ENCODE measurements at places on chromosomes 2 and 18.

DNA sequence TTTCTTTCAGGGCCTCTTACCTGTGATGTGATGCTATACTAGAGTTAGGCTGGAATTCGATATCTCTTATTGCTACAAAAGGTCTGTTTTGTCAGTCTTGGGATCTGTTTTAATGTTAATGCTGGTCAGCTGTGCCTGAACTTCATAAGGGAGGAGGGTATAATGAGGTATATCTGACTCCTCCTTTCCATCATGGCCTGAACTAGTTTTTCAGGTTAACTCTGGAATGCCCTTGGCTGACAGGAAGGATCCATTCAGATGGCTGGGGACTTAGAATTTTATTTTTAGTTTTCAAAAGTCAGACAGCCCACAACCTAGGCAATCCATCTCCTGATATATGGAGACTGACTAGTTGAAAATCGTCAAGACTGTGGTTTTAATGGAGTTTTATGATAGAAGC lies 35.9 kb upstream of the TBC1D8 start:
- no peak for DNase-seq

DNA sequence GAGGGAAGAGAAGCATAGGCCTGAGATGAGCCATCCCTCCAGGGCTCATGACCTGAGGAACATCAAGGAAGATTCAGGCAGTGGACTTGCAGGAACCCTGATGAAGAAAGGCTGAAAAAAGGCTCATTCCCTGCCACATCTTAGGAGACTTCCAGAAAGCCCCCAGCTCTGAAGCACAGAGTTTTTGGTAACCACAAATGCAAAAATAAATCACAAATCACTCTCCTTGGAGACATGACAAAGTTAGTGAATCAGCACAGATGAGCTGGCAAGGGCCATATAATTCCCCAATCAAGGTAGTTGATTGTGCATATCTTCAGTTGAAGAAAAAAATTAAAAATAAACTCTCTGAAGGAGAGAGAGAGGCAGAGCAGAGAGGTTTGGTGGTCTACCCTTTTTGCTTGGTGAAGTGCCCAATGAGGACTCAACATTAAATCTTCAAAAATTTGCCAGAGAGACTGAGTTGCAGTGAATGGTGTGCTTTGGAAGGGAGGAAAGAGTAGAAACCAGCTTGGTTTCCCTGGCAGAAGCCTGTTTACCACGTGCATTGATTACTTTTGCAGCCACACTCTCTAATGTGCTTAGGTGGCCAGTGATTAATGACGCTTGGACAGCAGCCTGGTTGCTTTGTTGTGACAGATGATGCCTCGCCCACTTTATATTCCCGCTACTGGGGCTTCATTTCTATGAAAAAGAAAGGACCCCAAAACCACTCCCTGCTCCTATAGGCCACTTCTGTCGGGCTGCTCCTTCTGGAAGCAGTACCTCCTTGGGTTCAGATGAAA lies 257.4 kb upstream of the SLC14A2 start:
- DNase-seq = no peak

DNA sequence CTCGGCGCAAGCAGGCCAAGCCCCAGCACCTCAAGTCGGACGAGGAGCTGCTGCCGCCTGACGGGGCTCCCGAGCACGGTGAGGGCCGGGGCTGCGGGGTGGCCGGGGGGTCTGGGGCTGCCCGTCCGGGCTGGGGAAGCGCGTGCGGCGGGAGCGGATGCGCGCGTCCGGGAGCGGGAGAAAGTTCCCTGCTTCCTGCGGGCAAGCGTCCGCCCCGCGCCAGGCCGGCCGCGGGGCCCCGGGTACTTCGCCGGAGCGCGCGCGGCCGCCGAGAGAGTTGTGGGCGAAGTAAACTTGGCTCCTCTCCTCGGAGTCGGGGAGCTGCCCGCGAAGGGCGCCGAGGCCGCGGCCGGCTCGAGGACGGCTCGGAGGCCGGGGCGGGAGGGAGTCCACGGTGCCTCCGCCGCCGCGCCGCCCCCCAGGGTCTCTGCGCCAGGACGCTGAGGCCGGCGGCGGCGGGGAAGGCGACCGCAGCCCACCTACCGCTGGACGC lies 707 bp downstream of the SALL3 start:
- no peak for DNase-seq

DNA sequence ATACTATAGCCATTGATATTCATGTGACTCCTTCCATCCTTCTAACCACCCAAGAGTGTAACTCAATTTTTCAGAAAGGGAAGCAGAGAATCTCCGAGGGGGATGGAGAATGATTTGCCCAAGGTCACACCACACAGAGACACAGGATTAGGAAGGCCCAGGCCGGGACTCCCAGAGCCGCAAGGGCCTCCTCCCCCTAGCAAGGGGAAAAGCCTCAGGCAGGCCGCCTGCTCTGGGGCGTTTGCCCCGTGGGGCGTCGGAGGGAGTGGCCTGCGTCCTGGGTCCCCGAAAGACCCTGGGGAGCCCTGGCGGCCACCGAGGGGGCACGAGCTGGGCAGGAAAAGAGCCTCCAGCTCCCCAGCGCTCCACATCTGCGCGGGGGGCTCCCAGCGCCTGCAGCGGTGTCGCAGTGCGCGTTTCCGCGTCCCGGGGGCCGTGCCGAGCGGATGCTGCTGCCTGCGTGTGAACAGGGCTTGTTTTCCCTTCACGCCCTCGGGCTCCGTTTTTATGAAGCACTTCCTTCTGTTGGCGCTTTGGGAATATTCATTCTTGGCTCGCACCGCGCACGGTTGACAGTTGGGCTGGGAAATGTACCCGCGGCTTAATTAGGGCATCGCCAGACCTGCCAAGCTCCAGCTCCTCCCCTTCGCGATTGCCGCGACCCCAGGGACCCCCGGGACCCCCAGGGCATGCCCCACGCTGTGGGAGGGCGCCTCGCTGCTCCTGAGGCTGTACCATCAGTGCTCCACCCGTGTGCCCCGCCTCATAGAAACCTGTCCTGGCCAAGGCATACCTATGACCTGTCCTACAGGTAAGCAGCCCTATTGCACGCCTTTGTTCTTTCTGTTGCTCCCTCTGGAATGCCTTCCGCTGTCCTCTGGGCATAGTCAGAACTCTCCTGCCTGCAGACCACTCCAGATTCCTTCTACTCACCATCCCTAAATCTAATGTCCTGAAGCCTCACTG lies 158.9 kb upstream of the GLI2 start:
- no peak for DNase-seq

GRCh38 chr18:33914399-33914798 lies 310.3 kb downstream of the NOL4 start:
- no peak for DNase-seq

GRCh38 chr2:64177315-64177714 lies 33.1 kb upstream of the PELI1 start:
- no peak for DNase-seq

DNA sequence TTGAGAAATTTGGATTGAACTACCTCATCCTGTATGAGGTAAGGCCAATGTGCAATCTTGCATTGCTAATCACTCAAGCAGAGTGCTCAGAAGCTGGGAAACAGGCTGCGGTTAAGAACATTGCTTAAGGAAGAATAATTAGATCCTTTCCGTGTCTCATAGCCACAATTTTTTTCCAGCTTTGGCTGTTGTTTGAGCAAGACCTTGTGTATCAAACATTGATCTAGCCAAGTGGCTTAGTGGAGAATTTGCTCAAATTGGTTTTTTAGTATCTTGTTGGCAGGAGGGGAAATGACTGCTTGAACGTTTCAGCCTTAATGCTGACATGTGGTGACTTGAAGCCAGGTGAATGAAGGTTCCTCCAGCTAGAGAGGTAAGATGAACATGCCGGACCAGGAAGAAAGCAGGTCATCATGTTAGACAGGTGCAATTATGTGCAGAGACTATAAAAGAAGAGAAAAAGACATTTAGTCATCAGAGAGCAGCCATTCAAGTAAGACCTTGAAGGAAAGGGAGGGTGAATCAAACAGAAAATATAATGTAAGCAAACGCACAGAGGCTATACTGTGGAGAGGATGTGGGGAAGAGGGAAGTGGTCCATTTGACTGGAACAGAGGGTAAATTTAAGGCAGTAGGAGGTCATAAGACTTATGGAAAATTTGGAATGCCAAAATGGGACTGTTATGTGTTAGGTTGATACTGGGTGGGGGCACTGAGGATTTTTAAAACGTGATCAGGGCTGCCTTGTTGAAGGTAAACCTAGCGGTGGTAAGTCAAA lies 98.9 kb upstream of the CYP1B1 start:
- no peak for DNase-seq

- no peak for DNase-seq
Measured at GRCh38 chr2:71786291-71787107, 333.1 kb downstream of the DYSF start.

GRCh38 chr2:75241696-75242095 lies 42.4 kb upstream of the TACR1 start:
- DNase-seq = no peak

DNA sequence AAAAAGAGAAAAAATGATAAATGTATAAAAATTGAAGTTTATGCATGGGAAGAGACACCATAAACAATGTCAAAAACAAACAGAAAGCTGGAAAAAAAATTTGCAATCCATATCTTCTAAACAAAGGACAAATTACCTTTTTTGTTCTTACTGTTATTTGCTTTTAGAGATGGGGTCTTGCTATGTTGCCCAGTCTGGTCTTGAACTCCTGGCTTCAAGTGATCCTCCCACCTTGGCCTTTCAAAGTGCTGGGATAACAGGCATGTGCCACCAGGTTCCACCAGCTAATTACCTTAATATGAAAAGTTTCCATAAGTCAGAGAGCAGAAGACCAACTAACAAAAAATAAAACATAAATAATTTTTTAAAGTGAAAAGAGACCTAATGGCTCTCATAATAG lies 90.0 kb upstream of the SIX3 start:
- no peak for DNase-seq

DNA sequence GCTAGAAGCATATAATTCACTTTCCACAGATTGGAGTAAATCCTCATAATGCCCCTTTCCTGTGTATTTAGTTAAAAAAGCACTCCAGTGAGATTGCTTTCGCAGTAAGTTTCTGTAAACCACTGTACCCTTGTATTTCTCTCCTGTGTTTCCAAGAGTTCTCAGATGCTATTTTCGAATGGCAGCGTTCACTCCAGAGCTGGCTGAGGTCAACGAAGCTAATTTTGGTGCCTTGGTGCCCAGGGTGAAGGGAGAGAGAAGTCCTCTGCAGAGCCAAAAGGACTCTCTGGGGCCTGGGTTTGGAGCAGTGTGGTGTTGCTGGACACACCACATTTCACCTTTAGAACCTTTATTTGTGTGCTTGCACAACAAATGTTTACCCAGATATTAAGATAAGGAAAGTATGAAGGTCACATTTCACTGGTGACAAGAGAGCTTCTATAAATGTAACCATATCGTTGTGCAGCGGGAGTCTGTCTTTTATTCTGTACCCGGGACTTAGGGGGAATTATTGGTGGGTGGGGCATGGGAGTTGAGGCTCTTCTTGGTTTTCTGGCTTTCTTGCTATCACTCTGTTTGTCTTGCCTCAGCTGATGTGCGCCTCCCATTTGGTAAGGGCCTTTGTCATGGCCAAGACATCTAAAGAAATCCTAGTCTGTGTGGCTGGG lies 9.9 kb downstream of the EPAS1 start:
- DNase-seq = no peak

GRCh38 chr2:151959238-151959637 lies 131.0 kb upstream of the ARL5A start:
- no peak for DNase-seq

DNA sequence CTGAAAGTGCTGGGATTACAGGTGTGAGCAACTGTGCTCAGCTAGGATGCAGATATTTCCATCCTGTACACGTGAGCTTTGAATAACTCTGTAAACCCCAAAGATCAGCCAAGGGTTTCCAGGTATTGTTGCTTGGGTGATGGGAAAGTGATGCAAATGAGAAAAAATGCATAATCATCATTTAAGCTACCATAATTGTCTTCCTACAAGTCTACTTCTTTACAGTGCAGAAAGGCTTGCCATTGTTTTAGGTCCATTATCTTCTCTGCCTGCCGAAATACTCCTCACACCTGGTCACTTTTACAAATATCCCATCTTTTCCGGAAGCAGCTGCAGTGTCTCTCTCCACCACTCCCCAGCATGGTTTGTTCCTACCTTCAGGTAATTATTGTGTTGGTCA lies 259.8 kb upstream of the CCDC68 start:
- DNase-seq = no peak

DNA sequence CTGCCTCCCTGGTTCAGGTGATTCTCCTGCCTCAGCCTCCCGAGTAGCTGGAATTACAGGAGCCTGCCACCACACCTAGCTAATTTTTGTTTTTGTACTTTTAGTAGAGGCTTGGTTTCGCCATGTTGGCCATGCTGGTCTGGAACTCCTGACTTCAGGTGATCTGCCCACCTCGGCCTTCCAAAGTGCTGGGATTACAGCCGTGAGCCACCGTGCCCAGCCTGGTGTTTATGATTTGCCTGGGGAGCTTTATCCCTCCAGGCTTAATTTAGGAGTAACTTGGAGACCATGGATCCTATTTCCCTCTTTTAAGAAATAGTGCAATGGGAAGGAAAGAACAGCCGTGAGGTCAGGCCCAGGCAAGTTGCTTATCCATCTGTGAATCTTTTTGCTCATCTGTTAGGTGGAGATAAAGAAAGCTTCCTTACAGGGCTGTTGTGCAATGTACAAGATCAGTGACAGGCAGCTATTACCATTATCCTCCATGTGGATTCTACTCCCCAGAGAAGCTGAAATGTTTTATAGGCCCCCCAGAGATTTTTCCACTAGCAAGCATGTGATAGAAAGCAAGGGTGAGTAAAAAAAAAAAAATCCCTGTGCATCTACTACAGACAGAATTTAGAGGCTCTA lies 104.9 kb upstream of the MGAT5 start:
- no peak for DNase-seq

GRCh38 chr2:10339647-10340592 lies 37.2 kb downstream of the HPCAL1 start:
- DNase-seq = peak; percentile 38

DNA sequence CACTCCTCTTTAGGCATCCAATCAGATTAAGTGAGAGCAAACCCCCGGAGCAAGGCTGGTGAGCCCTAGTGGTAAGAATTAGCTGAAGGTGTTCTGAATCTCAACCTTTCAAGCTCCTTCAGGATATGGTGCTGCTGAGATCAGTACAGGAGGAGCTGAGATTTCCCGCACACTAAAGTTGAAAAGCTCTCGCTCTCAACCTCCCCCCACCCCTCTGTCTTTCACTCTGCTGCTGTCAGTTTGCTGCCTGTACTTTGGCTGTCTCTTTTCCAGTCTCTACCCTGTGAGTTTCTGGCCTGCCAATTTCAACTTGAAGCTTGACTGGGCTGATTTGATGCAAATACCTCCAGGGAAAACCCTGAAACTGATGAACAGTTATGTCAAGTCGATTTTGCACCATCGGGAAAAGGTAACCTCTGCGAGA lies 15.7 kb downstream of the ZEB2 start:
- DNase-seq = no peak

GRCh38 chr2:213288913-213289700 lies 4.8 kb downstream of the SPAG16 start:
- DNase-seq = no peak

DNA sequence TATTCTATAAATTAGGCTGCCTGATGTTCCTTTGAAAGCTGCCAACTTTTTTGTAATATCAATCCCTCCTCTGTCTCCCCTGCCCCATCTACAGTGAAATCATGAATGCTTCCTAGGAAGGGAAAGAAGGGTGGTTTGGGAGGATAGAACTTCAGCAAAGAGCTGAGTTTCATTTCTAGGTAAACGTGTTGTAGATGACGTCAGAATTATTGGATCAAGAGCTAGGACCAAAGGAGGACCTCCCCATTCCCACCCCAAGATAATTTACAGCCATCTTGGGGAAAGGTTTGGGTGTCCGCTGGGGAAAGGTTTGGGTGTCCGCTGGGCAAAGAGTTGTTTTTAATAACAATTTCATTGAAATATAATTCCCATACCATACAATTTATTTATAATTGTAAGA lies 11.2 kb upstream of the ANKRD53 start:
- DNase-seq = no peak

GRCh38 chr18:35682281-35682867 lies 100.8 kb downstream of the GALNT1 start:
- DNase-seq = no peak

GRCh38 chr2:238380336-238380735 lies 46.4 kb upstream of the ASB1 start:
- DNase-seq = no peak

Data from activated CD8-positive, alpha-beta T cell treated with anti-CD3 and anti-CD28 coated beads, Interleukin-2, amount 10 ng/mL, durations not matched to agents 7 days and 5 days (primary cell).